ENCODE measurements at places on chromosomes 2 and 18.

GRCh38 chr2:159680692-159681091, 31.6 kb upstream of the MARCHF7 start:
- DNase-seq = no peak

DNA sequence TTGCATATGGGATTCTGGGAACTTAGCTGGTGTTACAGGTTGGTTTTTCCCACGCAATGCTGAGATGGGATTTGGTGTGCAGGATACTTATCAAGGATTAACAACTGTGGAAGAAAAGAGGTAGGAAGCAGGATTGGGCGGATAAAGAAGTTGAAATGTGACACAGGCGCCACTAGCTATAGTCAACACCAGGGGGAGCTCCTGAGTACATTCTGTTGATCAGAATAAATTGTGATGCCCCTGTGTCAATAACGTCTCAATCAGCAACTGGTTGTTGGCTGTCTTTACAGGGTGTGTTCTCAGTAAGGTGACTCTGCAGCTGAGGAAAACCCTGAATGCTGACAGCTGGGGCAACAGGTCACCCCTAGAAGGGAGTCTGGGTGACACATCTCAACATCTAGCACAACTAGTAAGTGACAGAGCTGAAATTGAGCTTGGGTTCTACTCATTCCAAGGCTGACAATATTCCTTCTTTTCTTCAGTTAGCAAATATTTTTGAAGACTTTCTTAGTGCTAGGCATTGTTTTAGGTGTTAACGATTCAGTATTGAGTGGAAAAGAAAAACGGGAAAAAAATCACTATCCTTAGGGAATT, 143.0 kb downstream of the ARL6IP6 start:
- DNase-seq = no peak

GRCh38 chr2:215780907-215781685, 232.3 kb downstream of the MREG start:
- no peak for DNase-seq

DNA sequence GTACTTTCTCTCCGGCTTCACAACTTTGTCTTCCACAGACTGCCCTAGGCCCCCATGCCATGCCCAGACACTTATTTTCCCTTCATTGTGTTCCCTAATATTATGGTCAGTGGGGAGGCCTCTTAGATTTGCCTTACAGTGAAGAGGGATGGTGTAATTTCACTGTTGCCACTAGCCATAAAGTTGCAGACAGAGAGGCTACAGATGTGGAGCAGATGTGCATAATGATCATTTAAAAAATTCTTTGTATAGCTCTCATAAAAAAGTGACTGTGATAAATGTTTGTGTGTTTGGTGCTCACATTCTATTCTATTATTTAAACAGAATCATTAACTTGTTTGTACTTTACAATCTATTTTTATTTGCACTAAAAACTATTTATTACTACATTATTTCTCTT, 67.5 kb upstream of the FN1 start:
- peak; percentile 36 for DNase-seq

DNA sequence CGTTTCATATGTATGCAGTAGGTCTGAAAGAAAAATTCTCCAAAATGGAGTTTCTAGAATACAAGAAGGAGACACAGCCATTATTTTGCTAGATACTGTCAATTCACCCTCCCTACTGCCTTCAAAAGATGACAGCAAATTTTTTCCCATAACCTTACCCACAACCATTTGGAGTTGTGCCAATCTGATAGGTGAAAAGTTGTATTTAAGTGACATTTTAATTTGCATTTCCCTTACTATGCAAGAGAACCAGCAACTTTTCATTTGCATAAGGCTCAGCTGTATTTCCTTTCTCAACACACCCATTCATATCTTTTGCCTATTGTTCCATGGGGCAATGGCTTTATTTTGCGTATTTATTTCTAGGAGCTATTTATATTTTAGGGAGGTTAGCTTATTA, 31.4 kb upstream of the IL18RAP start:
- DNase-seq = no peak

GRCh38 chr2:43766006-43766405, 7.8 kb upstream of the DYNC2LI1 start:
- DNase-seq = no peak

- DNase-seq = no peak
Measured at GRCh38 chr2:240139666-240140393, 628 bp downstream of the OTOS start.

DNA sequence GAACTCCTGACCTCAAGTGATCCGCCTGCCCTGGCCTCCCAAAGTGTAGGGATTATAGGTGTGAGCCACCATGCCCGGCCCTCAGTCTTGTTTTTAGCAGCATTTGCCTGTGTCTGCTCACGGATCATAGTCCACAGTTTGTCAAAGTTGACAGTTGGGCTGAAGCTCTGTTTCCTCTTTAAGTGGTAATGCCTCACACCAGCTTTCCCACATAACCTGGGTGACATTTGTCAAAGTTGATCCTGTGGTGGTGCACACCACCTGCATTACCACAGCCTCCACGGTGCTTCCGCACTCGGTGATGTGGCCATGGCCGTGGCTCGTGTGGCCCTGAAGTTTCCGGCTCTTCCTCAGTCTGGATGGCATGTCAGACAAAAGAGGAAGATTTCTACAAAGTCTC, 27.1 kb downstream of the RAB31 start:
- no peak for DNase-seq

DNA sequence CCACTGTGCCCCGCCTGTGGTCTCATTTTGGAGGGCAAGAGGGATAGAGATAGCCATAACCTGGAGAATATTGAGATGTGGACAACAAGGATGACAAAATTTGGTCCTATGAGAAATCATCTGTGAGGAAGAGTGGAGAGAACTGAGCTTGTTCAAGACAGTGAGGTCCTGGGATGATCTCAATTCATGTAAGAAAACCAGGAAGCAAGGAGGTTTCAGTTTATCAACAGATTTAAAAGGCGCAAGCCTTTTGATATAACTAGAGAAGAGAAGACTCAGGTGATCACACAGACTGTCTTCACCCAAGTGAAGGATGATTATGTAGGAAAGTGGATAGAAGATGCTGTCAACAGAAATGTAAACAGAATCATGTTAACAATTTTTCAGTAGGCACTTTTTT, 39.1 kb downstream of the PCBP1 start:
- DNase-seq = no peak

- DNase-seq = peak; percentile 37
Measured at GRCh38 chr2:11833601-11834000, 87.2 kb downstream of the LPIN1 start.

DNA sequence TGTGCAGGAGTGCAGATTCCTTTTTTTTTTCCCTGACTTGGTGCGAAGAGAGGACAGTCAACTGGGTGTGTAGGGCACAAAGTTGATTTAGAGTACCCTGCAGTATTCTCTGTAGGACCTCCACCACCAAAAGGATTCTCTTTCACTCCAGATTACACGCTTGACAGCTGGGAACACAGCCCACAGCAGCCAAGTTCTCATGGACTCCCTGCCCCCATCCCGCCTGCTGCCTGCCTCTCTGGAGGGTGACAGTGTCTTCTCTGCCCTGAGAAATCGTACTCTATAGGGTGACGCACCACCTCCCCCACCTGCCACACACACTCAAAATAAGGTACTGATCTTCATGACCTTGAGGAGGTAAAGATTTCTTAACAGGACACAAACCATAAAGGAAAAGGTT, 26.6 kb upstream of the IHH start:
- DNase-seq = no peak

DNA sequence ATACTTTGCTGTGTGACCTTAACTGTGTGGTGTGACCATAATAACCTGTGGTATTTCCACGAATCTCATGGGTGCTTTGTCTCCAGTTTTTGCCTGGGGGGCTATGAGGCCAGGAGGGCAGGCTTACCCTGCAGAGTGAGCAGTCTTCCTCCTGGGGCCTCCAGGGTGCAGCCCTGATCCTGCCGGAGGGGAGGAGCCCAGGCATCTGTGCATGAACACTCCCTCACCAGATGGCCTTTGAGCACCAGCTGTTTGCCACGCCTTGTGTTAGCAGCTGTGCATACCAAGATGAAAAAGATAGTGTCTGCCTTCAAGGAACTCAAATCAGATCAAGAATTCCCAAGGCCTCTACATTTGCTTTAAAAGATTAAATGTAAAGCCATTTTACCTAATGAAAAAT, 75.0 kb upstream of the RBM44 start:
- peak; percentile 67 for DNase-seq

DNA sequence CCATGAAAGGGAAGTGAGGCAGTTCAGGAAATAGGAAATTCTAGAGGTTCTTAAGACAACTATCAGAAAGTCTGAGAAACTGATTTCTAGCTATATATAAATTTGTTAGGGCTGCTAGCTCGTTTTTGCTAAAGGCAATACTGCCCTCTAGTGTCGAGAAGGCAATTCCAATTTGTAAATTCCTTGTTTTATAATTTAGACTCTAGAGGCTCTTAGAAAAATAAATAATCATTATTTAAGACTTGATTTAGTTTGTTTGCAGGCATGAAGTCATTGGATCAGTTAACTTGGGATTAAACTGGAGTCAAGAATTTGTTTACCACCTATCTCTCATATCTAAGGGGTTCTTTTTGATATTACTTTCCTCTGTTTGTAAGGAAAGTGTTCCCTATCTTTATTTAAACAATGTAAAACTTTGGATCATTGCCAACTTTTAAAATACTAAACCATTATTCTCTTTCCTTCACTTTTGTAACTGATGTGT, 66.2 kb downstream of the ACVR2A start:
- peak; percentile 41 for DNase-seq

- no peak for DNase-seq
Measured at GRCh38 chr18:50842846-50843245, 23.0 kb upstream of the MRO start.

DNA sequence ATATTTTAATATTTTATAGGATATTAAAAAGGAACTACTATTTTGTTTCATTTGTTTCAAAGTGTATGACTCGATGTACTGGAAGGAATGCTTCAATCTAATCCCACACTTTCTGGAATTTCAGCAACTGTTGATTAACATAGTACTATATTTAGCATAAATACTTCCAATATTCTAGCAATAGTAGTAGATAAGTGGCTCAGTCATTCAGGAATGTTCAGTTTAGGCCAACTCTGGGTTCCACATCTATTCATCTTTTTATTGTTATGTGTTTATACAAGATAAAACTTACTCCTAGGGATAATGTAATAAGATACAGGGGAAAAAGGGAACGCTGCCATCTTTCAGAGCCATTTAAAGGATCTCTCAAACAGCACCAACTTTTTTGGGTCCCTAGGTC, 22.3 kb upstream of the ORC2 start:
- no peak for DNase-seq

GRCh38 chr2:20188851-20189250, 36.1 kb downstream of the SDC1 start:
- peak; percentile 60 for DNase-seq

GRCh38 chr2:195532628-195533271, 124.3 kb upstream of the SLC39A10 start:
- no peak for DNase-seq

- no peak for DNase-seq
Measured at GRCh38 chr2:241702155-241703031, 554 bp downstream of the ING5 start.

DNA sequence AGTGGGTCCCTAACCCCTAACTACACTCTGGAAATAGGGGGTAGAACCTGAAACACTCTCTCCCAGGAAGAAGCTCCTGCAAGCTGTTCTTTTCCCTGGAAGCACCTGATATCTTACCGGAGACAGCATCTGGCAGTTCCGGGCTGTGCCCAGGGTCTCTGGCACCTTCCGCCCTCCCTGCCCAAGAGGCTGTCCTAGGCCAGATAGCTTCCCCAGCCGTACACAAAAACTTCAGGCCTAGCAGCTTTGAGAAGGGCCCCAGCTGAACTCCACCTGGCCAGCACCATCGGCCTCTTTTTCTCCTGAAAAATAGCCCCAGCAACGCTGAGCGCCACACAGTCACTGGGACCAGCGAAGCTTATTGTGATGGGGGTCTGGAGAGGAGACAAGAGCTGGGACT, 9.7 kb downstream of the OSR1 start:
- no peak for DNase-seq

GRCh38 chr2:64342195-64343099, 111.5 kb upstream of the LGALSL start:
- DNase-seq = no peak

DNA sequence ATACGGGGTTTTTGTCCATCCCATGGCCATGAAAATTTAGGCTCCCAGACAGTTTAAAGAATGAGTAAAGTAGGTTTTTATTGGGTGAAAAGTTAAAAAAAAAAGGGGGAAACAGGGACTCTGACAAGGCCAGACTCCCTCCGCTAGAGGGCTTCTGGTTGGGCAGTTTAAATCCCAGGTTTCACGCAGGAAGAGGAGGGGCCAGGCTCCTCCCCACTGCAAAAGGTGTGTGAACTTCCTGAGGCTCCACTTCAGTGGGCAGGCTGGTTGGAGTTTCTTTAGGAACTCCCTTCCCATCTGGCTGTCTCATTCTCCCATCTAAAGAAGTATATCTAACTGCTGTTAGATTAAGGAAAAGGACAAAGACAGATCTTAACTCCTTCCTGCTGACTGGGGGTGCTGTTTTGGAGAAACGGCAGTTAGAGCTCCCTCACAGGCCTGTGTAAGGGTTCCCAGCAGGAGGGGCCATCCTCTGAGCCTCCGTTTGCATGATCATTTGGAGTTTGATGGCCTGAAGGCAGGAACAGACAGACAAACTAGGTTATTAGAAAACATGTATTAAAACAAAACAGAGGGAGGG, 1160.7 kb downstream of the CNTNAP5 start:
- no peak for DNase-seq

DNA sequence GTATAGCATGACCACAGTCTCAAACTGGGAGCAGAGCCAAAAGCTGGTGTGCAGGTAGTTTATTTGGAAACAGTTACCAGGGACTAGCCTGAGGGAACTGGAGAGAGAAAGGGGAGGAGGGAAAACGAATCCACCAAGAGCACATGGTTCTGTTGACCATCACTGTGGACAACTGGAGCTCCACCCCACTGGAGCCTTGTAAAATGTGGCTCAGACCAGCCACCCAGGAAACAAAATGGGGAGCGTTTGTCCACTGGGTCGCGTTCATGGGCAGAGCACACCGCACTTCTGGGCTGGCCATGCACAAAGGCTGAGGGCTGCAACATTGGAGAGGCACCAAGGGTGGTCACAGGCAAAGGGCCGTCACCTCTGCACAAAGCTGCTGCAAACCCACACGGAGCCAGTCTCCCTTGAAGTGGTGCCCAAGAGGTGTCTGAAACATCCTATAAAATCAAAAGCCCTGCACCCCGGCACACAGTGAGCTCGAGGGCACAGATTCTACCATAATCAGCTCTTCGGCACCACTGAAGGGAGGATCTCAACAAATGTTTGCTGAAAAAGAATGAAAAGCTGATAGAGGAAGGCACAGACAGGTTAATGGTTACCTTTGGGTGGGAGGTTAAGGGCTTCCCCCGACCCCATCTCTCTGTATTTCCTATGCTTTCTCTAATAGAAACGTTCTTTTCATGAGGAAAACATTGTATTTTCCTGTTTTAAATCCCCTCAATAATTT, 192.9 kb downstream of the INHBB start:
- no peak for DNase-seq

GRCh38 chr18:61189376-61189775, 143.9 kb upstream of the CDH20 start:
- no peak for DNase-seq

DNA sequence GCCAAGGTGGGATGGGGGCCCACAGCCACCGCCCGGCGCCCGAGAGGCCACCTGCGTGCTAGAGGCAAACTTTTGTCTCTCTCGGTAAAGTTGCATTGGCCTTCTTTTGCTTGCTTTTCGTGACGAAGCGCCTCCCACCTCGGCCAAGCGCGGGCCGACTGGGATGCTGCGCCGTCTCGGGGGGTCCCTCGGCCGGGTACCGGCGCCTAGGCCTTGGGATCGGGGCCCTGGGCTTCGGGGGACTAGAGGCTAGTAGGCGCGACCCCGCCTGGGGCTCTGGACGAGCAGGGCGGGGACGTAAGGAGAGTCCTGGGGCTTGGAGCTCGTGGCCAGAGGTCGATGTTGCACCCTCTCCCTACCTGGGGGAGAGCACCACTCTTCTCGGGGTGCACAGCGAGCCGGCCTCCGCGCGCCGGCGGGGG, 545 bp downstream of the GLI2 start:
- DNase-seq = no peak
